Activated T-helper 17 cell treated with anti-CD3 and anti-CD28 coated beads, Interleukin-2, amount 50 U/mL, for 72 hours (primary cell): ENCODE measurements at places on chromosomes 6 and 20. TPM values are rescaled to one million over a fixed set of nuclear protein-coding genes. Genes with fewer than 3 reads are reported as not detected.

Gene OR2B6
- total RNA-seq: not detected

Gene EYA2
- 0.16 TPM for total RNA-seq

Gene EPPIN
- not detected for total RNA-seq

Gene OR14J1
- not detected for total RNA-seq

Gene LPA
- total RNA-seq: not detected

Gene TREM2
- not detected for total RNA-seq

DNA sequence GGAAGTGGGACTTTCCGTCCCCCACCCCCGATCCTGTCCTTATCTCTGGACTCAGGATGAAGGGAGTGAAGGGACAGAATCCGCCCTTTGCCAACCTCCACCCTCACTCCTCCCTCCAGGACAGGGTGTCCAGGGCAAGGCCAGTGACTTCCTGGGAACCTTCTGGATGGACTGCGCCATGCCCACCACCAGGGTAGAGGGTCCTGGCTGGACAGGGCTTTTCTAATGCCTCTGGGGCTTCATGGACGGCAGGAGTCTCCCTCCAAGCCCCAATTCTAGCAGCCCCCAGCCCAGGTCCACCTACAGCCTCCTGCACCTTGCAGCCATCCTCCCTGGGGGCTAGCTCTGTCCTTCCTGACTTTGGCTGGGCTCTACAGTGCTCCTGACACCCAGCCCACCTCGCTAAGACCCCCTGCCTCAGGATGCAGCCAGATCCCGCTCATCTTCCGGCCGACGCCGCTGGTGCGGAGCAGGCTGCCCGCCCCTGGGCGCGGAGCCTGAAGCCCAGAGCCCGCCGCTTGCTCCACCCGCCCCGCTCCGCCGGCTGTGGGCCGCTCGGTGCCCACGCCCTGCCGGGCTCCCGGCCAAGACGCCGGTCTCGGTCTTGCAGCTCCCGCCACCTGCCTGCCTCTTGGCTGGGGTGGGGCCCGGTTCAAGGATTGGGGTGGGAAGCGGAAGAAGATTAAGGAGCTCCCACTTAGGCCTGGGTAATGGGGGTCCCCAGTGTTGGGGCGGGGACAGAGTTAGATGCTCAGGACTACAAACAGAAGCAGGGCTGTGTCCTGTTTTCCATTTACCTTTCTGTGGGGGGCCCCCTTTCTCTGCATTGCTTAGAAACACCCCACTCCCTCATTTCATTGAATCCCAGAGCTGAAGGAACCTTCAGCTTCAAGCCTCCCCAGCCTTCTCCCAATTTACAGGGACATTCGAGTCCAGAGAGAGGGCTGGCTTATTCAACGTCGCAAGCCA lies 72.8 kb downstream of the MDGA1 start:
- peak; percentile 23 for ATAC-seq

DNA sequence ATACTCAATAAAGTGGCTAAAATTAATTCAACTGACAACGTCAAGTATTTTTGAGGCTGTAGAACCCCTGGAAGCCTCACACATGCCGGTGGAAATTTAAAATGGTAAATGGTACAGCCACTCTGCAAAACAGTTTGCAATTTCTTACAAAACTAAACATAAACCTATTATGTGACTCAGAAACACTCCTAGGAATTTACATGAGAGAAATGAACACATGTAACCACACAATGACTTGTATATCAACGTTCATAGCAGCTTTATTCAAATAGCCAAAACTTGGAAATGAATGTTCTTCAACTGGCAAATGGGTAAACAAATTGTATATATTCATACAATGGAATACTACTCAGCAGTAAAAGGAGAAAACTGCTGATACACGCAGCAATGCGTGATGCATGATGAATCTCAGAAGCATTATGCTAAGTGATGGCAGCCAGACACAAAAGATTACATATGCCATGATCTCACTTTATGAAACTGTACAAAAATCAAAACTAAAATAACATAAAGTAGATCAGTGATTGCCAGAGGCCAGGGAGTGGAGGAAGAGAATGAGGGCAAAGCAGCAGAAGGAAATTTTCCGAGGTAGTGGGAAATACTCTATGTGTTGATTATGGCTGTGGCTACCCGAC lies 112.5 kb downstream of the FAM50B start:
- no peak for ATAC-seq

DNA sequence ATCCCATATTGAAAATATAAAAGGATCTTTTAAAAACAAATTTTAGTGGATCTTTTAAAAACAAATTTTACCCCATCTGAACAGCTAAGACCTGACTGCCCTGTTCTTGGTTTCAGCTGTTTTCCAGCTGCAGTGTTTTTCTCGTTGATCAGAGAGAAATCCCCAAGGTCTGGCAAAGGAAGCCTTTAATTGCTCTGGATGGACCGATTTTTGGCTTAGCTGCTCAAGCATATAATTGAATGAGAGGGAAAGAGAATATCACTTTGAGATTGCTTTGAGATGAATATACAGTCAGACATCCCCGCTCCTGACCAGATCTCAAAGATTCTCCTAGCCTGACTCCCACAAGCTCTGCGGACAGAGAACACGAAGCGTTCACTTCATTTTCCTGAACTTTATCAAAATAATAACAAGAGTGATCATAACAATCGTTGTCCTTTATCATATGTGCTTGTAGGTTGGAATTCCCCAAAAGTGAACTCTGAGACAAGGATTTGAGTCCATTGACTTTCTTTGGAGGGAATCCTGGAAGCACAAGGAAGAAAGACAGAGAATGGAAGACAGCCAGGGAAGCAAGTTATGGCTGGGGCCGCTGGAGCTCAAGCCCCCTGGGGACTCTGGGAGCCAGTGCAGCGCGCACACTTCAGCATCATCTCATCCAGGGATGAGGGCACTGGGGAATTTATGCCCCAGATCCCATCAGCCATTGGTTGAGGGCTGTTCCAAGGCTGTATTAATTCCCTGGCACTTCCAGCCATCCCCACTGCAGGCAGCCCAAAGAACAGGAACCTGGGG lies 101.3 kb downstream of the SNX5 start:
- ATAC-seq: no peak

GRCh38 chr20:7571101-7571500 lies 369.2 kb downstream of the HAO1 start:
- no peak for ATAC-seq

DNA sequence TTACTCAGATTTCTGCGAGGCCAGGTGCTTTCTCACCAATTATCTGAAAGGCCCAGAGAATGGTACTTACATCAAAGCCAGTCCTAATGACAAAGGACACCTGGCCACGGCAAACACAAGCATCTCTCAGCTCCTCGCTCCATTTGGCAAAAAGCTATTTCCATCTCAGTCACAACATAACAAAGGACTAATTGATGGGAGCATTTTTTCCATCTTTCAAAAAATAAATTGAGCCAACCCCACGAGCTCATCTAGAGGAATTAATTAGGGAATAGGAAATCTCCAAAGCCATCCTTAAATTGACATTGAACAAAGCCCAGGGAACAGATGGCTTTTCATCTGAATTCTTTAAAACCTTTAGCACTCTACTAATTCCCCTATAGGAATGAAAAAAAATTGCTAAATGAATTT lies 236.7 kb downstream of the HAO1 start:
- no peak for ATAC-seq

DNA sequence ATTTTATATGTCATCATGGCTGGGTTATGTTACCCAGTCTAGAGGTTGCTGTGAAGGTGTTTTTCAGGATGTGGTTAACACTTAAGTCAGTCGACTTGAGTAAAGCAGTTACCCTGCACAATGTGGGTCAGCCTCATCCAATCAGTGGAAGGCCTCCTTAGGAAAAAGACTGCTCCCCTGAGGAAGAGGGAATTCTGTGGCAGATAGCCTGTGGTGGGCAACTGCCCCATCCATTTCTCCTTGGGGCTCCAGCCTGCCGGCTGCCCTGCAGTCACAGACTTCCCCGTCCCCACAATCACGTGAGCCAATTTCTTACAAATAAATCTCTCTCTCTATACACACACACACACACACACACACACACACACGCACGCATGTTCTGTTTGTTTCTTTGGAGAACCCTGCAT lies 34.5 kb upstream of the MPC1 start:
- ATAC-seq: peak; percentile 84

DNA sequence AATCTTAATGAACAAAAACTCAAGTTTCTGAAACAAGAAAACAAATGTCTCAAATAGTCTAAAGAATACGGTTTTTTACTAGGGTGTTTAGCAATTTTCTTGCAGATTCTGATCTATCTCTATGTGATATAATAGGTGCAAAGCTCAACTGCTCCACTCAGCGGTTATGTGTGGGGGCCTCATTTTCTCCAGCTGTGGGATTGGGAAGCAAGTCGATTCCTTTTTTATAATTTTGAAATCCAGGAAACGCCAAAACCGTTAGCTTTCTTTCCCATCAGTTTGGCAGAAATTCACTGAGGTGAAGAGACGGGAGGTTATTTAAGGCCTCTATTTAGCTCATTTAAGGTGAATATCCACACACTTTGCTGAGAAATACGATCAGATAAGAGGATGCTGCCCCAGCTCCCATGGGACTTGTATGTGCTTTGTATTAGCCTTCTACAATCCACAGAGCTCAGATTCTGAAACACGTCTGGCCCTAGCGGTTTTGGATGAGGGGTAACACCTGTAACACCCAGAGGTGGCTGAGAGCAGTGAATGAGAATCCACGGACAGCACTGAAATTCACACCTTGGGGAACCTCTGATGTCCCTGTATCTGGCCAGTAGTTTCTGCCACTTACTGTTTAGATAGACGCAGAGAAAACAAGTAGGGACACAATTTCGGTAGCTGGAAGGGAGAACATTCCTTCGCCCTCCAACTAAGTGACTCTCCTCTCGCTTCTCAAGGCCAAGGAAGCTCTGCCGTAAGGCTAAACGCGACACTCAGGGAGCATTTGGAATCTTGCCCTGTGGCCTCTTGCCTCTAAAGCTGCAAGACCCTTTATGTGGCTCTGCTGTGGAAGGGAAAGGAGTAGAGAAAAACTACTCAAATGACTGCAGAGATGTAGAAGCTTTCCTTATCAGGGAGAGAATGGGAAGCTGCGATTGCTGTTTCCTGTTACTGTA lies 6.5 kb upstream of the BCAS4 start:
- ATAC-seq: no peak

DNA sequence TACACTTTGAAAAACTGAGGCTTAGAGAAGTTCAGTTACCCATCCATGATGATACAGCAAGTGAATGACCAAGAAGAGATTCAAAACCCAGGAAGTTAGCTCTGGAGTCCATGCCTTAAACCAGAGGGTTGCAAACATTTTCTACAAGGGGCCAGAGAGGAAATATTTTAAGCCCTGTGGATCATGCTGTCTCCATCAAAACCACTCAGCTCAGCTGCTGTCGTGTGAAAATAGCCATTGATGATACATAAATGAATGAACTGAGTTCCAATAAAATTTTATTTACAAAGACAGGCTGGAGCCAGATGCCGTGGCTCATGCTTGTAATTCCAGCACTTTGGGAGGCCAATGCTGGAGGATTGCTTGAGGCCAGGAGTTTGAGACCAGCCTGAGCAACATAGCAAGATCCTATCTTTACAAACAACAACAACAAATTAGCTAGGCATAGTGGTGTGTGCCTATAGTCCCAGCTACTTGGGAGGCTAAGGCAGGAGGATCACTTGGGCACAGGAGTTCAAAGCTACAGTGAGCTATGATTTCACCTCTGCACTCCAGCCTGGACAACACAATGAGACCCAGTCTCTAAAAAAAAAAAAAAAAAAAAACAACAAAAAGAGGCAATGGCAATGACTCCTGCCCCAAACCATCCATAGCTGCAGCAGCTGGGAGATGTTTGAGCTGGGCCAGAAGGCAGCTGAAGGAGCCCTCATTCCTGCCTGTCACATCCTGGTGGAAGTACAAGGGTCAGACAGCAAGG lies 44.1 kb upstream of the RIN2 start:
- no peak for ATAC-seq

GRCh38 chr6:151147118-151147832 lies 92.5 kb upstream of the AKAP12 start:
- ATAC-seq: no peak

GRCh38 chr6:128601060-128601459 lies 80.7 kb upstream of the PTPRK start:
- ATAC-seq: no peak

DNA sequence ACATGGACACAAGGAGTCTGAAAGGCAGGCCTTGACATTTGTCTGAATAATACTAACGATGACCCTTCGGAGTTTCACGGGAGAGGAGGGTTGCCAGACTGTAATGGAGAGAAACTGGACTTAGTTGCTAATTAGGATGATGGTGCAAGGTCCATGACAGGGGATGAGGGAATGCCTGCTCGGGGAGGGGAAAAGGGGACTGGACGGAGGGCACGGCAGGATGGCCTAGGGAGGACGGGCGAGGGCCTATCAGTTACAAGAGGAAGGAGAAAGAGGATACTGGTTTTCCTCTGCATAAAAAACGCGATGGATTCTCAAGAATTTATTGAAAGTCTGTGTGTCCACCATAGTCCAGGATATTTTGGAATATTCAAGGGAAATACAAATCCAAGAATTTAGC lies 42.7 kb downstream of the IRAK1BP1 start:
- no peak for ATAC-seq

GRCh38 chr6:153525998-153526397 lies 394.9 kb upstream of the RGS17 start:
- no peak for ATAC-seq

- no peak for ATAC-seq
Observed at GRCh38 chr6:189676-190075, 102.6 kb upstream of the DUSP22 start.

- no peak for ATAC-seq
Observed at GRCh38 chr6:112640891-112641290, 293.8 kb downstream of the RFPL4B start.
